HFFc6 (cell line): ENCODE measurements at places on chromosomes 4 and X. TPM values are rescaled to one million over a fixed set of nuclear protein-coding genes. Genes with fewer than 3 reads are reported as not detected.

The CT45A5 gene
- not detected in 3 replicates for total RNA-seq

The HTRA3 gene
- total RNA-seq = 4.6 to 7.3 TPM (median 6.8 TPM) in 3 replicates

The CD40LG gene
- total RNA-seq = not detected in 3 replicates

The SRP72 gene
- 165 and 168 TPM in 2 replicates for total RNA-seq

The PITX2 gene
- total RNA-seq = 15.9 and 18.8 TPM in 2 replicates

The DCAF4L1 gene
- total RNA-seq = 0.06 TPM in 1 of 2 replicates, not detected in the other

The CFAP299 gene
- 6.8 and 9.0 TPM in 2 replicates for total RNA-seq

The USP26 gene
- total RNA-seq = not detected in 3 replicates

The ARHGEF9 gene
- total RNA-seq = 14.5 to 20.9 TPM (median 16.4 TPM) in 3 replicates

The RGN gene
- 0.76 to 2.5 TPM (median 1.6 TPM) in 3 replicates for total RNA-seq

The ANTXR2 gene
- total RNA-seq = 144 and 146 TPM in 2 replicates
